ENCODE measurements at places on chromosomes 5 and 9. TPM values are rescaled to one million over a fixed set of nuclear protein-coding genes. Genes with fewer than 3 reads are reported as not detected.

DNA sequence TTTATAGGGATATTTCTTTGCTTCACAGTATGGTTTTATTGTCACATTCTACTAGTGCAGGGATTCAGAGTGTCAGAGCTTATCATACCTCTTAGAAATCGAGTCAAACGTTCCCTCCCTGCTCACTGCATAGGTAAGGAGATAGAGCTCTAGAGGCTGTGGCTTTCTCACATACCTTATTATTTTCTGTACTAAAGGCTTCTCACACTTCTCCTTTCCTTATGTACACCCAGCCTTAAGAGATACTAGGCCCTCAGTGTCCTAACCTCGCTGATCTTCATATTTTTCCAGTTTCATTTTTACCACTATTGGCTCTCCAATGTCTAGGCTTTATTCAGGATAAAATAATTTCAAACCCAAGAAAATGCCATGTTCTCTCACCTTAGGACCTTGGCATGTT is 297.3 kb upstream of the RIOK2 start:
- no peak for DNase-seq

- no peak for DNase-seq
Observed at GRCh38 chr9:133472277-133472645, 6.6 kb downstream of the SLC2A6 start.

HTR1A gene
- total RNA-seq = not detected

CCDC171 gene
- total RNA-seq = 1.7 TPM

- DNase-seq = no peak
Observed at GRCh38 chr5:107459605-107460004, 211.1 kb downstream of the EFNA5 start.

GRCh38 chr5:133675376-133676154 is 63.2 kb upstream of the FSTL4 start:
- no peak for DNase-seq

- DNase-seq = no peak
Observed at GRCh38 chr5:124537107-124537506, 209.3 kb downstream of the ZNF608 start.

CNTNAP3B gene
- 7.2 TPM for total RNA-seq

DNA sequence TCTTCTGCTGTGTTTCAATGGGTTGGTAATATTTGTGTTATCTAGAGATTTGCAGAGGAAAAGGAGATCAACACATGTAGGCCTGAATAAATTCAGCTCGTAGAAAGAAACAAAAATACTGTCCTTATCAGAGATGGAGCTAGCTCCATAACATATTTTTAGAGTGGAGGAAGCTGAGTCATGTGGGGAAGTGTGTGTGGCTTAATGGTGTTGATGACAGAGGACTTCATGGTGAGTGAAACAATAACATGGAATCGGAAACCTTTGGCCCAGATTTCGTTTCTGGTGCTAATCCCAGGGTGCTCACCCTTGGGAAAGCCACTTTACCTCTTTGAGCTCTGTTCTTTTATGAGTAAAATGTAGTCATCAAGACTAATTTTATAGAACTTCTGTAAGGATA is 825.0 kb downstream of the TLR4 start:
- DNase-seq = no peak

GRCh38 chr5:9782826-9783560 is 152.8 kb upstream of the TAS2R1 start:
- DNase-seq = no peak

DNA sequence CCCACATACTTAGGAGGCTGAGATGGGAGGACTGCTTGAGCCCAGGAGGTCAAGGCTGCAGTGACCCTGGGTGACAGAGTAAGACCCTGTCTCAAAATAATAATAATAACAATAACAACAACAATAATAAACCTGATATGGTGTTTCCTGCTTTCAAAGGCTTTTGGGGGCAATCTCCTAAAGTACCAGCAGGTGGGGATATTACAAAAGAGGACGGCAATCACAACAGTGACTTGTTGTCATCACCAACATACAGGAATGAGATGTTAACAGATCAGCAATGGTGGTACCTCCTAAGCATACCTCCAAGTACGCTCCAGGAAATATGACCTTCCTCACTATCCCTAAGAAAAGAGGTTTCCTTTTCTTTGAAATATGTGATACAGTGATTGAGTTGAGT is 91.1 kb upstream of the RNF180 start:
- no peak for DNase-seq

- no peak for DNase-seq
Observed at GRCh38 chr5:140186267-140186671, 11.3 kb downstream of the CYSTM1 start.

DNA sequence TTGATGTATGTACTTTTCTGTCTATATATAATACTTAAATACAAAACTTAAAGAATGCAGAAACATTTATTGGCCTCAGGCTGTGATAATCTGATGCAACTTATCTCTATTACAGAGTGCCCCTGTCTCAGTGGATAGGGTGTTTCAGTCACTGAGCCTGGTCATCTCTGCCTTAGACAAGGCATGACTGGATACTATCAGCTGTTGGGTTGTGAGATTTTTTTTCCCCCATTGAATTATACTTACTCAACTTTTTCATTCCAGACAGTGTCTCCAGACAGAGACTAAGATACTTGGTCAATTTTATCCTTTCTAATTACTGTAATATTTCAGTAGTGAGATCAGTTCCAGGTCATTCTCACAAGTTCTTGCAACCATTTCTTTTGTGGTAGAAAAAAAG is 26.7 kb downstream of the XRCC4 start:
- DNase-seq = no peak

All from left ventricle myocardium superior (tissue), 1 donor.